ENCODE measurements at places on chromosomes 1 and 21.

GRCh38 chr1:38775175-38775845, 84.3 kb downstream of the RRAGC start:
- no peak for DNase-seq

GRCh38 chr1:205287076-205287475, 34.5 kb downstream of the NUAK2 start:
- DNase-seq = no peak

GRCh38 chr1:17259233-17259873, 10.5 kb downstream of the PADI3 start:
- DNase-seq = no peak

- DNase-seq = peak; percentile 34
Measured at GRCh38 chr1:184260382-184260781, 126.4 kb upstream of the C1orf21 start.

GRCh38 chr1:167687919-167688519, 33.8 kb upstream of the MPZL1 start:
- peak; percentile 69 for DNase-seq

Data from AG08396 (cell line).